Hematopoietic multipotent progenitor cell treated with erythropoietin and hydrocortisone succinate and interleukin-3 and kit ligand, for 4 days (in vitro differentiated cells): ENCODE measurements at places on chromosomes 7 and 10.
A peak's percentile ranks its signal among the peaks of the same experiment; 100 is the strongest.

DNA sequence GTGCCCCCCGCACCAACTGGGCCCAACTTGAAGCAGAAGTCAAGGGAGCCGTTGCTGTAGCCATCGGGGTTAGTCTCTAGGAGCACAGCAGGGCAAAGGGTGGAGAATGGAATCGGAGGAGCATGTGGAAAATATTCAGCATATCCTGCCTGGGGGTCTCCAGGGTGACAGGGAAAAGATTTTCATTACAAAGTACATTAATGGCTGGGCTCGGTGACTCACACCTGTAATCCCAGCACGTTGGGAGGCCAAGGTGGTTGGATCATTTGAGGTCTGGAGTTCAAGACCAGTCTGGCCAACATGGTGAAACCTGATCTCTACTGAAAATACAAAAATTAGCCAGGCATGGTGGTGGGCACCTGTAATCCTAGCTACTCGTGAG is 53.8 kb upstream of the ABLIM1 start:
- DNase-seq, result no peak

GRCh38 chr10:23338155-23338828 is 6.3 kb downstream of the C10orf67 start:
- DNase-seq, result no peak

DNA sequence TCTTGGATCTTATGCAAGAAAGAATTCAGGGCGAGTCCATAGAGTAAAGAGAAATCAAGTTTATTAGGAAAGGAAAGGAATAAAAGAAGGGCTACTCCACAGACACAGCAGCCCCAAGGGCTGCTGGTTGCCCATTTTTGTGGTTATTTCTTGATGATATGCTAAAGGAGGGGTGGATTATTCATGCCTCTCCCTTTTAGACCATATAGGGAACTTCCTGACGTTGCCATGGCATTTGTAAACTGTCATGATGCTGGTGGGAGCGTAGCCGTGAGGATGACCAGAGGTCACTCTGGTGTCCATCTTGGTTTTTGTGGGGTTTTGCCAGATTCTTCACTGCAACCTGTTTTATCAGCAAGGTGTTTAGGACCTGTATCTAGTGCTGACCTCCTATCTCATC is 115.4 kb upstream of the CARD11 start:
- DNase-seq, result no peak

DNA sequence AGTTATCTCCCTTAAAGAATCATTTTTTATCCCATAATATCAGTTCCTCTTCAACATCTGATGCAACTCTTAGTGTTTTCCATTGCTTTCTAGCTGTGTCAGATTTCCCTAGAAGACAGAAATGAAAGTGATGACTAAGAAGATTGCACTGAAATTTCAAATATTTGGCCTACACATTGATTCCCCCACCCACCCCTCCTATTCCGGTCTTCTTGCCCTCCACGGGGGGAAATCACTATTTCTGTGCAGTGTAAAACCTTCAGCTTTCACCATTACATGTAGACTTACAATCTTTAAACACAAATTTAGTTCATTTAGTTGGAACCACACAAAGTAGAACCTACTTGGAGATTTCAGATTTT is 63.7 kb upstream of the IL6 start:
- DNase-seq, result no peak

DNA sequence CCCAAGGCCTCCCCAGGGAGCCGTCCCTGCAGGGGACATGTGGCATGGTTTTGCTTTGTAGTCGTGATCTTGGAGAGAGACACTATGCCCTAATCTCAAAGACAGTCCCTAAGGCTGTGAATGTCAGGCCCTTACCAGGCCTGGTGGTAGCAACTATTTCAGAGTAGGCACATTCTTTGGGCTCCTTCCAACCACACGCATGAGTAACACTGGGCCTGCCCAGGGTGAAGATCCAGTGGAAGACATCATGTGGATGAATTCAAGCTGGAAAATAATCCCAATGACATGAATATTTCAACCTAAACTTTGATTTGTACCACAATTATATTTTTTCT is 39.5 kb upstream of the INSIG1 start:
- no peak for DNase-seq

- DNase-seq, result no peak
Measured at GRCh38 chr7:35424440-35424839, 170.5 kb upstream of the TBX20 start.

DNA sequence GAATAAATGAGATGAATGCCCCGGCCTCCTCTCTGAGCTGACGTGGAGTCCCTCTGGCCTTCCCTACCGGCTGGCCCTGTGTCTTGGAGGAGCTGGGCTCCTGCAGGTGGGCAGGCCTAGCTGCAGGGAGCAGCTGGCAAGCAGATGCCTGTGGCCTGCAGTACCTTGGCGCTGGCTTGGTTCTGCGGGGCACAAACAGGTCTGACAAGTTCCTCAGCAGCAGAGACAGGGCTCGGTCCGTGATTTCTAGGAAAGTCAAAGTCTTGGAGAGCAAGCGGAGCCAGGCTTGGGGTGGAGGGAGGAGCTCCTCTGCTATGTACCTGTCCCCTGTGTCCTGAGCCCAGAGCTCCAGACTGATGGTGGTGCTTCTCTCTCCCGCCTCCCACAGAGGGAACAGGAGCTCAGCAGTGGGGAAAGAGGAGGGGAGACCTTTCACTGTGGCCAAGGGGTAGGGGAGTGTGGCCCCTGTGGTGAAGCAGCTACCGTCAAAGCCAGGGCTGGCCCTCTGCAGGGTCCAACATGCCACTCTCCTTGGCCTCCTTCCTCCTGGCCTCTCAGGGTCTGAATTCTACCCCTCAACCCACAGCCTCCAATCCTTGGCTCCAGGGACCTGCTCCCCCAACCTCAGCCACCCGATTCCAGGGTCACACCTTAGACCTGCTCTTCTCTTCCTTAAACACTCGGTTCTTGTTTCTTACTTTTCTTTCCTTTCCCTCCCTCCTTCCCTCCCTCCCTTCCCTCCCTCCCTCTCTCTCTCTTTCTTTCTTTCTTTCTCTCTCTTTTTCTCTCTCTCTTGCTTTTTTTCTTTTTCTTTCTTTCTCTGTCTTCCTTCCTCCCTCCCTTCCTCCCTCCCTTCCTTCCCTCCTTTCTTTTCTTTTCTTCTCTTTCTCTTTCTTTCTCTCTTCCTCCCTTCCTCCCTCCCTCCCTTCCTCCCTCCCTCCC is 20.1 kb downstream of the MYL10 start:
- no peak for DNase-seq

GRCh38 chr10:98980353-98980752 is 255.3 kb downstream of the HPSE2 start:
- DNase-seq, result peak; percentile 36

GRCh38 chr7:107167483-107168232 is 1.1 kb upstream of the HBP1 start:
- DNase-seq, result peak; percentile 85

DNA sequence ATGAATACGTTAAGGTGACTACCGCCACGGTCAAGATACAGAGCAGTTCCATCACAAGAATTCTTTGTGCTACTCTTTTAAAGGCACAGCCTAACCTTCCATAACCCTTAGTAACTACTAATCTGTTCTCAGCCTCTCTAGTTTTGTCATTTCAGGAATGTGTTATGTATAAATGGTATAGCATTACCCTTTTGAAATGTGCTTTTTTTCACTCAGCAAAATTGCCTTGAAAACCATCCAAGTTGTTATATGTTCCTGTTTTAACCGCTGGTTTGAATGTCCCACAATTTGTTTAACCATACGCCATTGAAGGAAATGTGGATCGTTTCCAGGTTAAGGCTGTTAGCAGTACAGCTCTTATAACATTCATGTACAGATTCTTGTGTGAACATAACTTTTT is 32.0 kb downstream of the WAC start:
- no peak for DNase-seq

- no peak for DNase-seq
Measured at GRCh38 chr10:94803307-94803706, 40.8 kb downstream of the CYP2C19 start.

GRCh38 chr7:52648872-52649271 is 386.6 kb upstream of the POM121L12 start:
- no peak for DNase-seq

DNA sequence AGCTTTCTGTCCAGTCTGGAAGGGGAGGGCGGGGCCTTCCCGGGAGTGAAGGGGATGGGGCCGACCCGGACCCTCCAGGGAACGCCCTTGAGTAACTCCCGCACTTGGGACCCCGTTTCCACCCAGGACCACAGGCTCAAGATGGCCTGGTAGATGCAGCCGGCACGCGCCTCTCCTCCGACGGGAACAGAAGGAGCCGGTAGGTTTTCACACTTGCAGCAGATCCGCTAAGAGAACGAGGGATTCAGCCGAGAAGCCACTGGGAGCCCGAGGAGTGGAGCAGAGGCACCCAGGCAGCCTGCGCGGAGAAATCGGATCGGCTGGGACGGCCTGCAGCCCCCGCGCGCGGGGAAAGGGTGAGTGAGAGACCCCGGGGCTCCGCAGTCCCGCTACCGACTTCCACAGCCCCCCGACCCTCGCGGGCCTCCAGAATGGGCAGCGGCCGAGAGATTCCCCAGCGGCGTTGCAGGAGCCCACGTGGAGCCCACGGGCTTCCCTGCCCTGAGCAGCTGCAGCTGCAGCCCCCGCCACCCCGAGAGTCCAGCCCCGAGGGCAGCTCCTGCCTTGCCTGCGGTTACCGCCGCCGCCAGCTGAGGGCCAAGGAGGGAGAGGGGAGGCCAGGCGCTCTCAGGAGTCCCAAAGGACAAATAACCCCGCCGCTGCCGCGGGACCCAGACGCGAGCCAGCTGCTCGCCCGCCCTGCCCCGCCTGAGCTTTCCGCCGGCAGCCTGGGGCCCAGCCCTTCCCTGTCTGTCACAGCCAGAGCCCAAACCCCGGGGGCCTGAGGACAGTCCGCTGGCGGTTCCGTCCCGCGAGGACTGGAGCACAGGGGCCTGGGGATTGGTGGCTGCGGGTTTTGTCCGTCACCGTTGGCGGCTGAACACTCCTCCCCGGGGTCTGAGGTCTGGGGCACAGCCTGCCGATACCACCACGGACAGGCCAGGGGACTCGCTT is 21.8 kb downstream of the IFT22 start:
- no peak for DNase-seq

GRCh38 chr10:93568105-93568390 is 1.6 kb downstream of the FFAR4 start:
- no peak for DNase-seq

GRCh38 chr7:55108818-55109217 is 90.0 kb downstream of the EGFR start:
- no peak for DNase-seq

DNA sequence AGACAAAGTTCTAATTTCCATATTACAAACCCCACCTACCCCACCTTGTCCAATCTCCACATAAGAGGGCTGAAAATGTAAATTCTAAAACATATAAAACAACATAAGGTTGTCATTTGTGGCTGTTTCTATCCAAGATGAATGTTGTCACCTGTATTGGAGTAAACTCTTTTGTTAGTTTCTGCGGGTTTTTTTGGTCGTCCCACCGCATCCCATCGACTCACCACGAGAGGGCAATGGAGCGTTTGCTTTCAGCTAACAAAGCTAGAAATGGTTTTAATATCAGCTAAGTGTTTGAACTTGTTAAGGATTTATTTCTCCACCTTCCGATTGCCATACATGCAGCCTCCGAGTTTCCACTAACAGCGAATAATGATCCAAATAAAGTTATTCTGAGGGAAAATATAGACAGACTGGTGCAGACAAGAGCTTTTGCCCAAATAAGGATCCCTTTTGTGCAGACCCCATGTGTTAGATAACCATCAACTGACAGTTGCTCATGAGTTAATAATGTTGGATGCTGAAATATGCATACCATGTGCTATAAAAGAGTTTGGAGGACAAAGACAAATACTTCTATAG is 137.2 kb downstream of the ARID5B start:
- DNase-seq, result peak; percentile 92

- no peak for DNase-seq
Measured at GRCh38 chr7:131537571-131537978, 18.9 kb downstream of the PODXL start.

GRCh38 chr10:76552091-76552873 is 1085.3 kb downstream of the KCNMA1 start:
- no peak for DNase-seq

GRCh38 chr10:73439605-73440312 is 6.4 kb upstream of the MSS51 start:
- no peak for DNase-seq

- peak; percentile 38 for DNase-seq
Measured at GRCh38 chr7:80235334-80235733, 100.7 kb downstream of the GNAI1 start.

GRCh38 chr7:17556247-17556956 is 257.9 kb downstream of the AHR start:
- DNase-seq, result no peak

DNA sequence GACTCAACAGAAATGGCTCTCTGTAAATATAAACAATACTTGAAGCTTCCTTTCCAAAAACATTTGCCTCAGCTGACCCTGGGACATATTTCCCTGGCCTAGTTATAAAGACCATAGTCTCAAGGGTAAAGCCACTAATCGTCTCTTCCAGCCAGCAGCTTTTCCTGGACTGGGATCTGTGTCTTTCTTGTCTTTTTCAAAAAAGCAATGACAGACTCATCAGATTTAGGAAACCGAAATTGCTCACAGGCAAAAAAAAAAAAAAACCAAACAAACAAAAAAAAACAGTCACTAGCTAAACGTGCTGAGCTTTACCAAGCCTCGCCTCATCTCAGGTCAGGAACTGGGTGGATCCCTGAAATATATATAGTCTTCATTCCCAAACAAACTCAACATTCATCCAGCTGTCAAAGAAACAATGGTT is 23.5 kb downstream of the STN1 start:
- no peak for DNase-seq

- DNase-seq, result no peak
Measured at GRCh38 chr7:27520815-27521790, 141.6 kb downstream of the HIBADH start.

DNA sequence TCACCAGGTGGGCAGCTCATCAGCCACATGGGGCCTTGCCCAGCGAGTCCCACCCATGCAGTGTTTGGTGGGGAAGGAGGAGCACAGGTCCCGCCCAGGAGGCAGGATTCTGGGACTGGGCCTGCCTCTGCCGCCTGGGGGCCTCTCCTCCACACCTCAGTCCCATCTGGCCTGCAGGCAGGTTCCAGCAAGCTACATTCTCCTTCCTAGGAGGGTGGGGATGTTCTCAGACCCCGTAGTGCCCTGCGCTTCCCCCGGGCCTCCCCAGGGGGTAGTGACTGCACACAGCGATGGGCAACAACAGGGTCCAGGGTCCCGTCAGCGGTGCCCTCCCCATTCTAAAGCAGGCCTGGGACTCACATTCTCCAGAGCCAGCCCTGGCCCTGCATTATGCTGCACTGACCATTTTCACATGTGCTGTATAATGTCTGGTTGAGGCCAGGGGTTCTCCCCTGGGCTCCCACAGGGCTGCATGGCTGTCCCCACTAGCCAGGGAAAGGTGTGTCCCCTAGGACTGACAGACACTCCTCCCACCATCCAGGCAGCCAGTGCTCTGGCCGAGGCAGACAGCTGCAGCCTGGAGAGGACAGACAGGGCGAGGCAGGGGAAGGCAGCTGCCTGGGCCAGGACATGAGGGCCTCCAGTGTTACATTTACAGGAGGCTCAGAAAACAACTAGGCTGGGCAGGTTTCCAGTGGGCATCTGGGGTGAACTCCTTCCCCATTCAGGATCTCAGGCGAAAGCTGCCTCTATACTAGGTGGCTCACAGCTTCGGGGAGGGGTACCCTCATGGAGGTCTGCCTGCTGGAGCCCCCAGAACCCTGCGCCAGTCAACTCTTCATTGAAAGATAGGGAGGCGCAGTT is 9.3 kb downstream of the RASGEF1A start:
- no peak for DNase-seq

- peak; percentile 3 for DNase-seq
Measured at GRCh38 chr7:78607099-78607498, 808.5 kb downstream of the PHTF2 start.
